ENCODE measurements at places on chromosomes 5 and 9. TPM values are rescaled to one million over a fixed set of nuclear protein-coding genes. Genes with fewer than 3 reads are reported as not detected.

The SOX30 gene
- not detected for total RNA-seq

The PAX5 gene
- 12.6 TPM for total RNA-seq

The PPP2R2B gene
- 5.4 TPM for total RNA-seq

The GKAP1 gene
- total RNA-seq: 8.0 TPM

The RAB24 gene
- total RNA-seq: 20.1 TPM

The SLC23A1 gene
- not detected for total RNA-seq

The EIF4E1B gene
- 0.10 TPM for total RNA-seq

The BTNL9 gene
- total RNA-seq: 0.21 TPM

The GDA gene
- not detected for total RNA-seq

The IL13 gene
- 0.31 TPM for total RNA-seq

The DYNC2I2 gene
- total RNA-seq: 2.1 TPM

The PCDHGA11 gene
- total RNA-seq: 0.21 TPM

The PCDHGA3 gene
- total RNA-seq: 0.10 TPM

The TICAM2 gene
- total RNA-seq: 1.2 TPM

The CRAT gene
- 11.6 TPM for total RNA-seq

The RAI14 gene
- total RNA-seq: 0.63 TPM

The OSMR gene
- not detected for total RNA-seq

The HMMR gene
- 0.84 TPM for total RNA-seq

The FBXO38 gene
- 76.3 TPM for total RNA-seq

The CEL gene
- total RNA-seq: 0.21 TPM
